ENCODE measurements at places on chromosomes 6 and 20.

DNA sequence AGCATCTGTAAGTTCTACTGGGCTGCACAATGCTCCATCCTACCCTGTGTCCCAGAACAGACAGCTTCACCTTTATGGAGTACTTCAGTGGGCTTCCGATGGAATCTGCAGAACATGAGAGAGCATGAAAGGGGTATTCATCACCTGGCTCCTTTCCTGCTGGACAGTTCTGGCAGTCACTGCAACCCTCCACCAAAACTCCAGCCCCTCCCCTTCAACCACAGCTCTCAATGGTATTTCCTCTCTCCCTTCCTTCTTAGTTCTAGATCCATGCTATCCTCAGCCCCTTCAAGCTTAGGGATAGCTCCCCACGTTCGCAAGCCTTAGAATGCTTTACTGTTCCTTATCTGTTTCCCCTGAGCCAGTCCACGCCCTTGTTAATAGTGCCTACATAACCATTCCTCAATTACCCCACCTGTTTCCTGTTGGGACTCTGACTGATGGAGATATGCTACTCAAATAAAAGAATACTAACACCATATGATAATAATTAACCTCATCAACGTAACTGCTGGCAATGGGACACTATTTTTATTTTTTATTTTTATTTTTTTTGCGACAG lies 26.8 kb downstream of the TRAM2 start:
- DNase-seq: no peak

- no peak for DNase-seq
These were observed 248.7 kb downstream of the ADGB start for GRCh38 chr6:146847426-146847825.

GRCh38 chr20:10752206-10752605 lies 78.4 kb upstream of the JAG1 start:
- no peak for DNase-seq

DNA sequence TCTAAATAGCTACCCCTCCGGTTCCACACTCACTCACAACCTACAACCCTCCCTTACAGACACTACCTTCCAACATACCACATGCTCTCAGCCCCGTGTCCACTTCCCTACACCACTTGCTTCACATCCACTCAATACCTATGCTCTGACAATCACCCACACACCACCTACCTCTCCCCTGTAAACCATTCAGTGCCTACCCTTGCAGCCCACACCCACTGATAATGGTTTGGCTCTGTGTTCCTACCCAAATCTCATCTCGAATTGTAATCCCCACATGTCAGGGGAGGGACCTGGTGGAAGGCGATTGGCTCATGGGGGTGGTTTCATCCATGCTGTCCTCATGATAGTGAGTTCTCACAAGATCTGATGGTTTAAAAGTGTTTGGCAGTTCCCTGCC lies 9.8 kb upstream of the ZNF343 start:
- no peak for DNase-seq

GRCh38 chr6:84728602-84729001 lies 35.8 kb downstream of the TBX18 start:
- DNase-seq: no peak

DNA sequence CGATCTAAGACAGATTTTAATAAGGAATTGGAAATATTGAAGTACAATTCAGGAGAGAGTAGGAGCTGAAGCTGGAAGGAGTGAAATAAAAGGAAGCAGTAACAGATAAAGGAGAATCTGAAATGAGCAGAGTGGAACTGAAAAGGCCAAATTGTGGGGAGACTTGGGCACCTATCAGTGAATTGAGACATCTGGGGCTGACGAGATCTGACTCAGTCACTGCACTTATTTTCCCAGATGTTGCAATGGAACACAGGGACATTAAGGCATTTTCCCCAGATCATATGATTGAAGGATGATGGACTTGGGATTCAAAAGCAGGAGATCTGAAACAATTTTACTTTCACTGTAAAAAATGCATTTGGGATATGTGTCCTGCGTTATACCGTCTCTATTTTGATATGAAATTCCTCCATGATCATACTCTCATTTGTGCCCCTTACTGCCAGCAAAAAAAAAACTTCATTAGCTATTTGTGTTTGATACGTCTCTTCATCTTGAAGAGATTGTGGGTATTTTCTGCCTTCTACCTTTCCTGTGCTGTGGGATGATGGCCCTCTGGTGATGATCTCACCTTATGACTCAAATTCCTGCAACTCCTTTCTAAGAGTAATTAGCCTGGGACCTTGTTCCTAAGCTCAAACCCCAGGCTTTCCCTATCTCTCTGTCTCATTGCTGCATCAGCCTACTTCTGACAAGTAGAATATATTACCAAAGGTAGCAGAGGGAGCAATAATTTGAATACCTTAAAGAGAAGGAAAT lies 278.5 kb upstream of the MAN1A1 start:
- no peak for DNase-seq

- DNase-seq: no peak
These were observed 199.2 kb downstream of the ZFAND3 start for GRCh38 chr6:38018755-38019165.

GRCh38 chr20:61354901-61355495 lies 102.9 kb downstream of the CDH4 start:
- no peak for DNase-seq

DNA sequence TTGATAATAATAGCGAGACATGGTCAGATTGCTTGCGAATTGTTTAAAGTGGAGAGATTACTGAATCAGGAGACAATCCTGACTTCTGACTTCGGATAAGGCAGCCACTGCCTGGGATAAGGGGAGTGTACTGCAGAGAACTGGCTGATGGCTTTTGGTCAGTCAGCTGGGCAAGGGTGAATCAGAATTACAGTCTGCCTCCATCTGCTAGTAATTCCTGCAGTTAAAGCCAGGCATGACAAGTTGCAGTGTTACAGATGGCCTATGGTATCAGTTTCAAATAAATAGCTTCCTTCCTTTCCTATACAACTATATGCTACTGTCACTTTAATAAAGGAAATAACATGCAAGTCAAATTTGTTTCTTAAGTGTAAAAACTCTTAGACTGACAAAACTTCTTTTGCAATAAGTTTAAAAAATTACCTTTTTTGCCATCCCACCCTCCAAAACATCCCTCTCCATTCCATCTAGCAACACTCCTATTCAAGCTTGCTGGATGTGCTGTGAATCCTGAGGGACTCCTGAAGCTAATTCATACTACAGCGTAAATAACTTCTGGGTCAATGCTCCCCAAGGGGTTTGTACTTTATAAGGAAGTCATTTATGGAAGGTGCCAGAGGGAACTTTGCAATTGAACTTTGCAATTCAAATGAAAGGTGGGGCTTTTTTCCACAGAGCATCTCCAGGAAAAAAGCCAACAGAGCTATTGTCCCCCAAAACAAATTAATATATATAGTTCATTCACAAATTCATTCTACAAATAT lies 245.2 kb downstream of the ADGRB3 start:
- no peak for DNase-seq

DNA sequence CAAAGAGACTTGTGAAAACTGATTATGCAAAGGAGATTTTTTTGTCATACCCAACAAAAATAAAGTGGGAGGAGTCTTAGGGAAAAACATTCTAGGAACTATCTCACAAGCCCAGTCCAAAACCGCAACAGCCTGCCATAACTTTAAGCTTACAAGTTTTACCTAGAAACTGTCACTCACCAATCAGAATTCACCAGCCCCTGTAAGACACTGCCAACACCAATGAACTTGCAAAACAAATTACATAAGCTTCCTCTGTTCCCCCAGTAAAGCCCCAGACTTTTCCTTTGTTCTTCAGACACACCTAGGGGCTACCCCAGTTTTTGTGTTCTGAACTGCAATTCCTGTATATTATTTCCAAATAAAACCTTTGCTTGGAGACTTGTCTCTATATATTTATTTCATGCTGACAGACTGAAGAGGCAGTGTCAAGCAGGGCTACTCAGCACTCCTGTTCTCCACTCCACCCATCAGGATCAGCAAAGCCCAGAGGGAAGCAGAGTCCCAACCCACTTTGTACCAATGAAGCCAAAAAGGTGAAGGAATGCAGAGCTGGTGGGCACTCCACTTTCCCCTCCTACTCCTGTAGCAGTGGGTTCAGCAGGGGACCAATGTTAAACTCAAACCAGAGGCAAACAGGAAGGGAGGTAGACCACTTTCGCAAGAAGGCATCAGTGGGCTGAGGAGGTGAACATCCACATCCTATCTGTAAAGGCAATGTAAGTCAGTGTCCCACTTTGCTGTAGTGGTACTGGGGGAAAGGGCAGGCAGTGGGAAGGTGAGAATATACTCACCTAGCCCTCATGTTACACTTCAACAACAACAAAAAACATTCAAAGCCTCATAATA lies 142.5 kb upstream of the RUNX2 start:
- no peak for DNase-seq

GRCh38 chr20:51104960-51105920 lies 82.3 kb upstream of the KCNG1 start:
- DNase-seq: no peak

DNA sequence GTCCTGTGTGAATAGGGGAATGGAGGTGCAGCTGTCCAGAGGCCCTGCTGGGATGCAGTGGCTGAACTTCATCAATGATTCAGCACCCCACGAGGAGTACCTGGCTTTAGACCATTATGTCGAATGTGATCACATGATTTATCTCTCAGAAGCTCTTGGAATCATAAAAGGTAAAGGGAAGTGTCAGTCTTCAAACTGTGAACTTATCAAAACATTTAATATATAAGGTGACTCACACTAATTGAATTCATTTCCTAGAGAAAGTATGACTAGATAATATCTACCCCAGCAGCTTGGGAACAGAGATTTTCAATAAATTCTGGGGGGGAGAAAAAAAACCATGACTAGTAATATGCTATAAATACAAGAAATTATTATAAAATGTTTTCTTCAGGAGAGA lies 29.5 kb downstream of the ALDH8A1 start:
- no peak for DNase-seq

GRCh38 chr20:7985916-7986315 lies 33.6 kb downstream of the TMX4 start:
- DNase-seq: no peak

DNA sequence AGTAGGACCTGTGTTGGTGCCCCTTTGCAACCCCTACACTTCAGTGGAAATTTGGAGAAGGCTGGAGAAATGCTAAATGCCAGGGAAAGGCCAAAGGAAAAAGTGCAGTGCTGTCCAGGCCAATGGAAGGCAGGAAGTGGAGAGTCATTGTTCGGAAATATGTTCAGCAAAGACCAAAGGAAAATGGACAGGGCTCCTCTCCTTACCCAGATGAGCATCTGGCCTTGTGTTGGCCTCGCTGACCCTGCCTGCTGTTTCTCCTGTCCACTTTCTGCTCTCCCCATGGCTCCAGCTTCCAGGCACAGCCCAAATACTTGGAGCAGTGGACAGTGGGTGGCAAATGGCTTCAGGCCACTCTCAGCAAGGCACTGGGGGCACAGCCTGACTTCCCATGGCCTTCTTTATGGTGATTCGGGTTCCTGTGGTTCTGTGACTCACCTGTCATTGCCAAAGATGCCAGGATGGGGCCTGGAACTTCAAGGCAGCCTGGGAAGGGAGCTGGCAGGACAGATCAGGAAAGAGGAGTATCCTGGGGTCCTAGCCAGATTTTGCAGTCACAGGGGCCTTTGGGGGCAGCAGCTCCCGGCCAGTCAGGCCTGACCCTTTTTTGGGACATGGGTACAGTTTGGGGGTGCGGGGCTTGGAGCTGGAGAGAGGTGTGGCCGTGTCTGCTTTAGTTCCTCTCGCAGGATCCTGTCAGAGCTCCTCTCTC lies 190.9 kb upstream of the SLC24A3 start:
- no peak for DNase-seq
